CD4-positive, alpha-beta T cell (primary cell): ENCODE measurements at places on chromosomes 16 and 17.

- no peak for DNase-seq
These were observed 17.0 kb downstream of the SOX8 start for GRCh38 chr16:998615-999014.

GRCh38 chr16:24218299-24218698 lies 37.8 kb upstream of the CACNG3 start:
- DNase-seq, result no peak

GRCh38 chr17:65727246-65727645 lies 165.8 kb upstream of the AXIN2 start:
- DNase-seq, result no peak

DNA sequence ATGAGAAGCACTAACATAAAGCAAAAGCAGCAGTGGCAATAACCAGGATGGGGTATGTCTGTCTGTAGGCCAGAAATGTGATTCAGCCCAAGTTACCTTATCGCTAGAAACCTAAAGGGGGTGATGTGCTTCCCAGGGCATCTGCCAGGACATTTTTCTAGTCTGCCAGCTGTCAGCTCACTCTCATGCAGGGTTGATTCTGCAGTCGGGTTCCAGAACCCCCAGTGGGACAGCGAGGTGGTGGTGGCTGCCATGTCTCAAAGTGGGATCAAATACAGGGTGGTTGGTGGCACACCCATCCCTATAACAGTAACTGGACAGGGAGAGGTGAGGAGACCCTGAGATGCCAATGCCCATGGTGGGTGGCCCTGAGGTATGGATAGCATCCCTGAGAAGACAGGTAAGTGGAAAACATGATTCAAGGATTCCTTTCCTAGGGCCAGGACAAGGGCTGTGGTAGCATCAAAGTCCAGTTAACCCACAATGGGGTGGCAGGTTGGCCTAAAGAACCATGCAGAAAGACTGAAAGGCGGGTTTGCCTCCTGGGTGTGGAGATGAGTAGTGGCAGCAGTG lies 84.3 kb downstream of the TNFRSF13B start:
- DNase-seq, result no peak

DNA sequence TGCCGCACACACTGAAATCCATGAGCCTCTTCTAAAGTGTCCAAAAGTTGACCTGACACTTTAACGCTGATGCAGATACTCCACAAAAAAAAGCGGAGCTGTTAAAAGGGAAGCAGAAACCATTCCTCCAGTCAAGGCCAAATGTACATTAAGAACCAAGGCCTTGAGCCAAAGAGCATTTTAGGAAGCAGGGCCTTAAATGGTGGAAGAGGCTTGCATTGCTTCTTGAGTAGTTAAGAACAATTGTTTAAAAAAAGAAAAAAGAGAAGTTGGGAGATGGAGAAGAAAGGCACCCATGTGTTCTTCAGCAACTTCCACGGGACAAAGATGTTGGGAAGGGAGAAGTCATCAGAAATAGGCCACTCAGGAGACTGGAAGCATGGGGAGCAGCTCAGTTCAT lies 6.3 kb downstream of the ZFHX3 start:
- DNase-seq, result no peak

GRCh38 chr17:31537565-31538011 lies 146.1 kb downstream of the RAB11FIP4 start:
- DNase-seq, result no peak

DNA sequence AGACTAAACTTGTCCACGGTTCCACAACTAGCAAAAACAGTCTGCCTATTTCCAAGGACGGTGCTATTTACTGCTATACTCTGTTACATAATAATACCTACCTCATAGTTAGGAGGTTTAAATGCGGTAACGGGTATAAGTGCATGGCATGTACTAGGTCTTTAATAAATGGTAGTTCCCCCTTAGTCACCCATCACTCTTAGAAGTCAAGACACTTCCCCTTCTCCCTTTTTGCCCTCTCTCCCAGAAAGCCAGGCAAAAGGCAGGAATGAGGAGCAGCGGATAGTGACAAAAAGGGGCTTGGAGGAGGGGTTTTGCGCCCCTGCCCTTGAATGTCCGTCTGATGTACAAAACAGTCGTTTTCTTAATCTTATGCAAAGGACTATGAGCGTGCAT lies 1.1 kb upstream of the LSM12 start:
- DNase-seq, result no peak
